ENCODE measurements at places on chromosomes 13 and 19. TPM values are rescaled to one million over a fixed set of nuclear protein-coding genes. Genes with fewer than 3 reads are reported as not detected.

Gene ELSPBP1
- polyA plus RNA-seq: not detected

Gene UFM1
- polyA plus RNA-seq: 17.0 TPM

Gene PABPC3
- 0.02 TPM for polyA plus RNA-seq

Gene CALM3
- polyA plus RNA-seq: 445 TPM

Gene ZNF415
- 1.9 TPM for polyA plus RNA-seq

Gene SIGLEC9
- polyA plus RNA-seq: not detected

Gene MLNR
- polyA plus RNA-seq: not detected

Gene MTUS2
- polyA plus RNA-seq: 1.7 TPM

Gene SRRM5
- polyA plus RNA-seq: 0.19 TPM

Gene MIR17HG
- 0.51 TPM for polyA plus RNA-seq

Gene CD37
- polyA plus RNA-seq: not detected

Gene ZNF808
- 4.4 TPM for polyA plus RNA-seq

DNA sequence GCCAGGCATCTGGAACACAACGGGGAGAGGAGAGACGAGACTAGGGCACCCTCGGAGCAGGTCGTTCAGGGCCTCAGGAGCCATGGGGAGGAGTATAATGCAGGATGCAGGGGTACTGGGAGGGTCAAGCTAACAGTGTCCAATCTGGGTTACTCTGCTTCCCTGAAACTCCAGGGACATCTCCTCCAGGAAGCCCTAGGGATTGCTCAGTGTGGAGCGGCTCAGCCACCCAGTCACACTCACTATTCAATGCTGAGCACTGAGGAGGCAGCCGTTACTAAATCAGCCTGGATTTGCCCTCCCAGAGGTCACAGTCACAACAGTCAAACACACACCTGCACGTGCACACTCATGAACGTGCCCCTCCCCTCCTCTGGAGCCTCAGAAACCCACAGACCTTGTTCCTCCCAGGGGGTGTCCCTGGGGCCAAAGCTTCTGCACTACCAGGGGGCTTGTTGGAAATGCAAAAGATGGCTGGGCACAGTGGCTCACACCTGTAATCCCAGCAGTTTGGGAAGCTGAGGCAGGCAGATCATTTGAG lies 6.9 kb upstream of the FOSB start:
- H3K36me3 ChIP-seq: no peaks in the 10 kb centered on the region
- H3K4me3 ChIP-seq: no peak overlapping the region
- DNase-seq: no peak

- DNase-seq: no peak
- H3K36me3 ChIP-seq: no peaks in the 10 kb centered on the region
- no peak overlapping the region for H3K4me3 ChIP-seq
- no peaks in the 10 kb centered on the region for H3K4me1 ChIP-seq
- H3K27me3 ChIP-seq: no peaks in the 10 kb centered on the region
These were observed 12.6 kb upstream of the OLFM4 start for GRCh38 chr13:53015971-53016370.

- no peak overlapping the region for H3K4me3 ChIP-seq
These were observed 4.9 kb downstream of the ZAR1L start for GRCh38 chr13:32310134-32310706.

GRCh38 chr13:92317066-92317465 lies 909.5 kb upstream of the GPC6 start:
- H3K27ac ChIP-seq: no peak overlapping the region
- H3K4me3 ChIP-seq: no peak overlapping the region
- H3K36me3 ChIP-seq: no peaks in the 10 kb centered on the region
- no peaks in the 10 kb centered on the region for H3K4me1 ChIP-seq
- no peak for DNase-seq

GRCh38 chr13:71171740-71172139 lies 695.3 kb downstream of the DACH1 start:
- H3K27ac ChIP-seq: no peak overlapping the region
- no peaks in the 10 kb centered on the region for H3K27me3 ChIP-seq
- no peak overlapping the region for H3K4me3 ChIP-seq
- no peaks in the 10 kb centered on the region for H3K4me1 ChIP-seq

- no peaks in the 10 kb centered on the region for H3K36me3 ChIP-seq
- H3K27me3 ChIP-seq: no peaks in the 10 kb centered on the region
- peaks cover 8% of the 10 kb centered on the region for H3K4me1 ChIP-seq
These were observed 318.3 kb downstream of the NDFIP2 start for GRCh38 chr13:79799059-79799867.

GRCh38 chr13:43545317-43545874 lies 241.4 kb downstream of the ENOX1 start:
- DNase-seq: no peak
- H3K4me3 ChIP-seq: no peak overlapping the region
- no peaks in the 10 kb centered on the region for H3K27me3 ChIP-seq
- H3K27ac ChIP-seq: no peak overlapping the region
- no peaks in the 10 kb centered on the region for H3K36me3 ChIP-seq
- H3K4me1 ChIP-seq: no peaks in the 10 kb centered on the region

GRCh38 chr19:29793116-29793727 lies 18.6 kb upstream of the CCNE1 start:
- H3K27ac ChIP-seq: no peak overlapping the region
- H3K4me1 ChIP-seq: no peaks in the 10 kb centered on the region
- H3K4me3 ChIP-seq: no peak overlapping the region
- no peaks in the 10 kb centered on the region for H3K27me3 ChIP-seq
- DNase-seq: no peak

- H3K36me3 ChIP-seq: no peaks in the 10 kb centered on the region
- H3K27ac ChIP-seq: no peak overlapping the region
- no peak overlapping the region for H3K4me3 ChIP-seq
- peaks cover 46% of the 10 kb centered on the region for H3K27me3 ChIP-seq
- DNase-seq: peak; percentile 76
These were observed 11.0 kb downstream of the PRKCG start for GRCh38 chr19:53892981-53893325.

GRCh38 chr13:79907527-79907926 lies 426.6 kb downstream of the NDFIP2 start:
- no peaks in the 10 kb centered on the region for H3K27me3 ChIP-seq
- no peak overlapping the region for H3K27ac ChIP-seq
- H3K4me3 ChIP-seq: no peak overlapping the region
- no peaks in the 10 kb centered on the region for H3K36me3 ChIP-seq

GRCh38 chr13:30561511-30561910 lies 56.2 kb upstream of the USPL1 start:
- H3K4me3 ChIP-seq: no peak overlapping the region
- H3K4me1 ChIP-seq: no peaks in the 10 kb centered on the region
- H3K27ac ChIP-seq: 0 out of 2 replicates have a peak overlapping the region, but pooled peaks have one; percentile 9
- DNase-seq: no peak

GRCh38 chr13:51785712-51786424 lies 18.1 kb downstream of the DHRS12 start:
- peak; percentile 85 for DNase-seq
- H3K4me1 ChIP-seq: peaks cover 20% of the 10 kb centered on the region
- H3K27me3 ChIP-seq: no peaks in the 10 kb centered on the region

GRCh38 chr13:80454245-80454644 lies 113.3 kb upstream of the SPRY2 start:
- H3K27me3 ChIP-seq: no peaks in the 10 kb centered on the region
- H3K27ac ChIP-seq: no peak overlapping the region
- H3K36me3 ChIP-seq: no peaks in the 10 kb centered on the region
- H3K4me3 ChIP-seq: no peak overlapping the region
- no peak for DNase-seq
- H3K4me1 ChIP-seq: no peaks in the 10 kb centered on the region

GRCh38 chr13:105116966-105117365 lies 1418.5 kb downstream of the EFNB2 start:
- no peak overlapping the region for H3K27ac ChIP-seq
- H3K4me3 ChIP-seq: no peak overlapping the region
- DNase-seq: no peak

DNA sequence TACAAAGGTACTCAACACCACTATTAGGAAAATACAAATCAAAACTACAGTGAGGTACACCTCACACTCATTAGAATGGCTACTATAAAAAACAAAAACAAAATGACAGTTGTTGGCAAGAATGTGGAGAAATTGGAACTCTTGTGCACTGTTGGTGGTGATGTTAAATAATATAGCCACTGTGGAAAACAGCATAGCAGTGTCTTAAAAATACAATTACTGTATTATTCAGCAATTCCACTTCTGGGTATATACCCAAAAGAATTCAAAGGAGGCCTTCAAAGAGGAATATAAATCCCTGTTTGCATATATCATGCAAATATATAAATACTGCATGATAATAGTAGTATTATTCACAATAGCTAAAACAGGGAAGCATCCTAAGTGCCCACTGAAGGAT lies 66.8 kb downstream of the CDK8 start:
- no peaks in the 10 kb centered on the region for H3K36me3 ChIP-seq
- no peak overlapping the region for H3K4me3 ChIP-seq
- H3K27me3 ChIP-seq: no peaks in the 10 kb centered on the region
- H3K27ac ChIP-seq: no peak overlapping the region
- peaks cover 7% of the 10 kb centered on the region for H3K4me1 ChIP-seq
- DNase-seq: no peak

DNA sequence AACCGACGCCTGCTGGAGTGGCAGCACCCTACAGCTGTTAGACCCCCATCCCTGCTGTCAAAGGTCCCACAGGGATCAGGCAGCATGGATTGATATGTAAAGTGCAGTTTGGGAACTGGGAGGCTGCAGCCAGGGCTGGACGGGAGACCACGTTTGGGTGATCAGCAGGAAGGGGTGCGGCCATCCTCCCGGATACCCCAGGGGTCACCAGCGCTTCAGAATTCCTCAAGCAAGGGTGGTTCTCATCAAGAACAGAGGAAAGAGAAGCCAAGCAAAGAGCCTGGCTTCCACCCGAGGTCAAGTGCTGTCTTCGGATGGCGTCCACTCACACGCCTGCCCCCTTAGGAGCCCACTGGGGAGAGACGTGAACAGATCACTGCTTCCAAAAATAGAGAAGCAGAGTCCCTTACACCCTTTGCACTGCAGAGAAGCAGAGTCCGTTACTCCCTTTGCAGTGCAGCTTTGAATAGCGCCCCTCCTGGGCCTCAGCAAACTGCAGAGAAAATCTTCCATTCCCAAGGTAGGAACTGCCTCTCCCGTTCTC lies 35.5 kb downstream of the DHRS12 start:
- H3K4me1 ChIP-seq: peaks cover 10% of the 10 kb centered on the region
- H3K36me3 ChIP-seq: peaks cover 16% of the 10 kb centered on the region
- H3K4me3 ChIP-seq: no peak overlapping the region
- H3K27me3 ChIP-seq: no peaks in the 10 kb centered on the region
- H3K27ac ChIP-seq: no peak overlapping the region
- DNase-seq: no peak

- no peaks in the 10 kb centered on the region for H3K27me3 ChIP-seq
- H3K27ac ChIP-seq: no peak overlapping the region
- no peaks in the 10 kb centered on the region for H3K4me1 ChIP-seq
- DNase-seq: no peak
These were observed 8.7 kb downstream of the PRR12 start for GRCh38 chr19:49599378-49600295.

- no peaks in the 10 kb centered on the region for H3K27me3 ChIP-seq
- no peaks in the 10 kb centered on the region for H3K36me3 ChIP-seq
- H3K4me1 ChIP-seq: peaks cover 16% of the 10 kb centered on the region
- no peak for DNase-seq
- no peak overlapping the region for H3K4me3 ChIP-seq
These were observed 779.9 kb upstream of the ARGLU1 start for GRCh38 chr13:107347641-107348369.

- H3K4me1 ChIP-seq: peaks cover 7% of the 10 kb centered on the region
- no peaks in the 10 kb centered on the region for H3K36me3 ChIP-seq
- no peak for DNase-seq
- H3K4me3 ChIP-seq: no peak overlapping the region
- H3K27me3 ChIP-seq: no peaks in the 10 kb centered on the region
These were observed 947 bp downstream of the ATP4B start for GRCh38 chr13:113656831-113657671.

GRCh38 chr13:77916488-77916887 lies 2.1 kb downstream of the EDNRB start:
- no peak for DNase-seq
- H3K4me1 ChIP-seq: peaks cover 16% of the 10 kb centered on the region
- H3K27ac ChIP-seq: no peak overlapping the region
- H3K27me3 ChIP-seq: peaks cover 37% of the 10 kb centered on the region
- H3K36me3 ChIP-seq: no peaks in the 10 kb centered on the region

GRCh38 chr13:78625384-78625783 lies 22.0 kb upstream of the POU4F1 start:
- no peak overlapping the region for H3K27ac ChIP-seq
- no peaks in the 10 kb centered on the region for H3K27me3 ChIP-seq
- H3K36me3 ChIP-seq: peaks cover 26% of the 10 kb centered on the region
- DNase-seq: no peak
- H3K4me1 ChIP-seq: no peaks in the 10 kb centered on the region

DNA sequence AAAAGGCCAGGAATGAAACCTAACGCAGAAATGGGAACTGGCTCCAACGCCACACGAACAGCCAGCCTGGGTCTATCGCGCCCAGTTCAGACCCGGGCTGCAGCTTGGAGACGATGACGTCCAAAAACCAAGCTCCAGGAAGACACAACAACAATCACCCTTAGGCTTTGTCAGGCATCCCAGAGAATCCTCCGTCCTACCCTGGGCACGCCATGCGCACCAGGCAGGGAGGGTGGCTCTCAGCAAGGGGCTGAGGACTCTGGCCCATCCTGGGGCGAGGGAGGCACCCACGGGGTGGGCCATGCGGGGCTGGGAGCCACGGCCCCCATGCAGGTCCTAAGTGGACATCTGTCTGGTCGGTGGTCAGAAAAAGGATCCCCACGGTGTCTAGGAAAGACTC lies 9.0 kb downstream of the RASA3 start:
- no peaks in the 10 kb centered on the region for H3K36me3 ChIP-seq
- no peak for DNase-seq
- H3K4me1 ChIP-seq: peaks cover 49% of the 10 kb centered on the region
- H3K27me3 ChIP-seq: no peaks in the 10 kb centered on the region
- H3K27ac ChIP-seq: peak overlapping the region; percentile 24

DNA sequence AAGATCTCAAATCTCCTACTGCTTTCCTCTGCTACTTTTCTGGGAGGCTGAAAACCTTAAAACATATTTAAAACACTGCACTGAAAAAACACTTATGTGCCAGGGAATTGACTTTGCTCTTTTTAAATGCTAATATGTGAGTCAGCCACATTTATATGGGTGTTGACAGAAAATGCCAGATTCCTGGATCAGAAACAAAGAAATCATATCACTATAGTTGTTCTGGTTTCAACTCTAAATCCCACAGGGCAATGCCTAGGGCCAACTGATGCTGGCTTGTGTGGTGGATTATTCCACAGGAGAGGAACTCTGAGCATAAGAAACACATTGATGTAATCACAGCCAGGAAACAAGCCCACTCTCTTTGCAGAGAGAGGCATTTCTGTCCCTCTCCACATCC lies 1439.0 kb upstream of the SPRY2 start:
- no peaks in the 10 kb centered on the region for H3K4me1 ChIP-seq
- no peaks in the 10 kb centered on the region for H3K36me3 ChIP-seq
- DNase-seq: no peak

- DNase-seq: no peak
- H3K4me1 ChIP-seq: no peaks in the 10 kb centered on the region
- H3K36me3 ChIP-seq: peaks cover 47% of the 10 kb centered on the region
- H3K27ac ChIP-seq: no peak overlapping the region
- H3K27me3 ChIP-seq: no peaks in the 10 kb centered on the region
These were observed 33.1 kb downstream of the ITM2B start for GRCh38 chr13:48266150-48266549.

Data from SK-N-SH (cell line).